ENCODE measurements at places on chromosomes 1 and 21.
A peak's percentile ranks its signal among the peaks of the same experiment; 100 is the strongest.

- DNase-seq = no peak
Measured at GRCh38 chr1:65577278-65577677, 156.8 kb downstream of the LEPR start.

GRCh38 chr1:27349784-27350662, 8.2 kb downstream of the SYTL1 start:
- DNase-seq = peak; percentile 77

DNA sequence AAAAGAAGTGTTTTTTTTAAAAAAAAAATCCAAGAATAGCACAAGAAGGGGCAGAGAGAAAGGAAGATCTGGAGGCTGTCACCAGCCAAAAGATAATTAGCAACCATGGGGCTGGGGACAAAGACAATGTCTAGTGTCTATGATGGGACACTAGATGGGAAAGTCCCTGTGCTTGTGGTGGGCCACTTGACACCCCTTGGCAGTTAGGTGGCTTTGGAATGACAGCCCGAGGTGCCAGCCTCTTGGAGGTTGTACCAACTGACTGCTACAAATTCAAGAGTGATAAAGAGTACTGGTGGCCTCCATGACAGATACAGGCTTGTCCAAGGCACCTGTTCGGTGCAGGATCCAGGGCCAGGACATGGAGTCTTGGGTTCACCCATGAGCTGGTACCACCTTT, 21.6 kb downstream of the ATP2B4 start:
- DNase-seq = no peak

GRCh38 chr1:230309646-230310177, 116.4 kb downstream of the PGBD5 start:
- DNase-seq = no peak

DNA sequence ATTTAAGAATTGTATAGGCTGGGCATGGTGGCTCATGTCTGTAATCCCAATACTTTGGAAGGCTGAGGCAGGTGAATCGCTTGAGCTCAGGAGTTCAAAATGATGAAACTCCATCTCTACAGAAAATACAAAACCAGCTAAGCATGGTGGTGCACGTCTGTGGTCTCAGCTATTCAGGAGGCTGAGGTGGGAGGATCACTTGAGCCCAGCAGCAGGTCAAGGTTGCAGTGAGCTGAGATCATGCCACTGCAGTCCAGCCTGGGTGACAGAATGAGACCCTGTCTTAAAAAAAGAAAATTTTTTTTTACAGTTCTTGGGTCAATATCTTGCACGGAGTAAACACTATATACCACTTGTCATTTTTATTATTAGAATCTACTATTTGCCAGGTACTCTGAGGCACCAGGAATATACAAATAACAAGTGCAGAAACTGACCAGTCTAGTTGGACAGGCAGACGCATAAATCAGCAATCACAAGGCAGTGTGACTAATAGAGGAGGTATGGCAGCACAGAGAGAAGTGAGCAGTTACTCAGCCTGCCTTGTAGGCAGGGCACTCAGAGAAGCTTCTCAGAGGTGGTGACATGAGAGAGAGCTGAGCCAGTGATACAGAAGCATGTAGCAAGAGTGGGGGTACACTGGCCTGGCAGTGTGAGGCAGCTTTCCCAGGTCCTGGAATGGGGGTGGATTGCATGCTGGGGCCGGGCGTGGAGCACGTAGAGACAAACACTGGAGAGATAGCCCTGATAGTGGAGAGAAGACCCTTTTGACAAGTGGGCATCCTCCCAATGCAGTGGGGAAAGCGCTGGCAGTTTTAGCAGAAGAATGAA, 8.0 kb downstream of the PHLDA3 start:
- DNase-seq = peak; percentile 94

DNA sequence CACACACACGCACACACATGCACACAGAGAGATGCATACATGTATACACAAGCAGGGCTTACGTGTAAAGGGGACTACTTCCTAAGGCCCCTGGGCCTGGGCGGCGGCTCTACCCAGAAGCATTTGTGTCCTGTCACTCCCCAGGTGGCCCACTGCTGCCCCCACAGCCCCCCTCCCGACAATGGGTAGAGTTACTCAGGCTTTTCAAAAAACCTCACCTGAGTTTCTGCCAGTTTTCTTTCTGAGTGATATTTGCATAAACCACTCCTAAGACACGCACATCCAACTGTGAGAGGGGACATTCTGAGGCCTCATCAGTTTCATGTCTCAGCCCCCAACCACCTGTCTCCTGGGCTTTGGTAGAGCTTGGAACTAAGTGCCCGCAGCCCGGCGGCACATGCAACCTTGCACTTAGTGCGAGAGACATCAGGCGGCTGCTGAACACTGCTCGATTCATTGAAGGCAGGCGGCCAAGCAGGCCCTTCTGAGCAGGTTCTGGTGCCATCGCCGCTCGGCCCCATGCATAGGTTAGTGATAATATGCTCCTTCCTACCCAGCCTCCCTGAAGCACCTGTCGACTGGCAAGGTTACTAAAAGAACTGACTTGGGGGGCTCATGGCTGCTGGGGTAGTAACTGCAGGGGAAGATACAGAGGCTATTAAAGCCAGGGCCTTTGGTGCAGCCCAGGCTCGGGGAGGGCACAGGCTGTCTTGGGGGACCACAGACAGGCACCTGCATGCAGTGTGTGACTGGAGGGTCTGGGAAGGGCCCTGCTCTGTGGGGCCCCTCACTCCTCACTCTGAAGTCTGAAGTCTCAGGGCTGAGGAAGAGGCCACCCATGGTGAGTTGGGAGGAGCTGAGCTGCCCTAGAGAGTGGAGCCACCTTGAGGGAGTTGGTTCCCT, 364.2 kb upstream of the VAMP3 start:
- no peak for DNase-seq

Measured in dermis microvascular lymphatic vessel endothelial cell (primary cell).